ENCODE measurements at places on chromosomes 5 and 9.

DNA sequence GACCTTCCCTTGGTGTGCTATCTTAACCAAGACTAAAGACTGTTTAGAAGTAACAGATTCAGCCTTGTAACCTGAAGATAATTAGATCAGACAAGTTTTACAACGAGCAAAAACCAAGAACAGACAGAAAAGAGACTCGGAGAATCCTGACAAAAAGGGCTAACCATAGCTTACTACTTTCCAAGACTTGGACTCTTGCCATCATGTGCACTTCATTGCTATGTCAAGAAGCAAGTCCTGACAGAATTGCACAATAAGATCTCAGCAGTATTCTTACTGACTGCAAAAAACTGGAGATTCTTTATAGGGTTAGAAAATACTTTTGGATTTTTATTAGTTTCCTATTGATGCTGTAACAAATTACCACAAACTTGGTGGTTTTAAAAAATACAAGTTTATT is 1539.0 kb upstream of the NUDT12 start:
- DNase-seq: no peak

DNA sequence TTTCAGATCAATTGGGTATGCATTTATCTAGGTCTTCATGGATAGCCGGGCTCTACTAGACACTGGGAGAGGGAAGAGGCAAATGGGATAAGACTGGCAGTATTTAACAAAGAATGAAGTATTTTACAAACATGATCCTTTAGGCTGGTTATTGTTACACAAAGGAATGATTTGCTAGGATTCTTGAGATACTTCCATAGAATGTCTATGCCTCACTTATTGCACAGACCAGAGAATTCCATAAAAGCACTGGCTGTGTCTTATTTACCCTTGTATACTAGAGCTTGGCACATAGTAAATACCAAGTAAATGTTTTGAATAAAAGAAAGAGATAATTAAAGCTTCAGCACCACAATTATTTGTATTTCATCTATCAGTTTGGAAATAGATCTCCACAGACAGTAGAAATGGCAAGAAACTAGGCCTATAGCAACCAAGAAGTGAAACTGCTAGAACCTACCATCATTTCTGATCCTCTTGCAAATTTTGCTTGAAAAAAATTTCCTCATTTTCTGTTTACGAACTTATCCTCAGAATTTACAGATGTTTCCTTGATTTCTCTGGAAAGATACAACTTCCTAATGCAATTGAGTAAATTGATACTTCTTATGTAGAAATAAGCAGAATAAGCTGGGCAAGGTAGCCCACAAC is 3.8 kb downstream of the PDCD1LG2 start:
- no peak for DNase-seq

DNA sequence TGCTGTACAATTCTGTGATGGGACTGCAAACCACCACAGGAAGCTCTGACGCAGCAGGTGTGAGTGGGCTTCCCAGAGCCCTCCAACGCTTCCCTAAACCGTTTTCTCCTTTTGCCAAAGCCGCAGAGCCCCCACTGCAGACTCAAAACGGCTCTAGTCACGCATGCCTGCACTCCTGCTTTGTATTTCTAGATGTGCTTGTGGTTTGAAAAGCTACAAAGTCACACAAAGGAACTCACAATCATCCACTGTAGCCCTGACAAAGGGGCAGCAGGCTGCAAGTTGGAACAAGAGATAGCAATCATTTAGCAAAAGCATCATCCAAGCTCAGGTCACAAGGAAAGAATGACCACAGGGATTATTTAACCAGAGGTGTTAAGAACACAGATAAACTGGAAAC is 79.3 kb downstream of the PTPN3 start:
- no peak for DNase-seq

DNA sequence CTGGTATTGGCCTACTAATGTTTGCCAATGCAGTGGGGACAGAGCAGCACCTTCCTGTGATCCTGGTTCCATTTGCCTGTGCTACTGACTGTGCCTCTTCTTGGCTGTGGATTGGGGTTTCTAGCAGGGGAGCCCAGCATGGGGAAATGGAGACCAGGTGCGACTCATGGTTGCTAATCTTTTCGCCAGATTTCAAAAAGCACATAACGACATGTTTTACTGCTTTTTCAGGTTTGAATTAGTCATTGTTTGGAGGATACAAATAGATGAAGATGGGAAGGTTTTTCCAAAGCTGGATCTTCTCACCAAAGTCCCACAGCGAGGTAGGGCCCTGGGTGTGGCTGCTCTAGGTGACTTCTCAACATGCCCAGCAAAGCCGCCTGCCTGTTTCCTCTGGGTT is 57.6 kb downstream of the IPPK start:
- DNase-seq: no peak

- DNase-seq: no peak
Observed at GRCh38 chr5:111447822-111448221, 64.5 kb downstream of the STARD4 start.

- DNase-seq: no peak
Observed at GRCh38 chr5:106755789-106756188, 914.9 kb downstream of the EFNA5 start.

GRCh38 chr5:6995115-6995514 is 281.9 kb downstream of the TENT4A start:
- no peak for DNase-seq
